Mammary epithelial cell (primary cell): ENCODE measurements at places on chromosomes 7 and 10.

DNA sequence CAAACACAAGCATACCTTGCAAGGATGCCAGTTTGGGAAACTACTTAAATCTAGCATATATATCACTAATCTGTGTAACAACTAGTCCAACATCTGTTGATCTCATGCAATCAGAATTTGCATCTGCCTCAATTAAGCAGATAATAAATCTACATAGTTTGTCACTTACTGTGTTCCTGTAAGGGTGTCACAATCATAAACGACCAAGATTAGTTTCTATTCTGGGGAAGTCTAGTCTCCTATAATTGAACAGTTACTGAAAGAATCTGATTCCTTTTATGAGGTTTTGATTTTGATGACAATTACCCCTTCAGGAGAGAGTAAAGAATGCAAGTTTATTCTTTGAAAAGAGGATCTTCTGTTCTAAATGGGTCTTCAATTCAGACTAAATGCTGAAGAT lies 85.5 kb upstream of the LRRN3 start:
- DNase-seq, result no peak

- no peak for DNase-seq
Measured at GRCh38 chr7:120898715-120899499, 41.0 kb upstream of the TSPAN12 start.

DNA sequence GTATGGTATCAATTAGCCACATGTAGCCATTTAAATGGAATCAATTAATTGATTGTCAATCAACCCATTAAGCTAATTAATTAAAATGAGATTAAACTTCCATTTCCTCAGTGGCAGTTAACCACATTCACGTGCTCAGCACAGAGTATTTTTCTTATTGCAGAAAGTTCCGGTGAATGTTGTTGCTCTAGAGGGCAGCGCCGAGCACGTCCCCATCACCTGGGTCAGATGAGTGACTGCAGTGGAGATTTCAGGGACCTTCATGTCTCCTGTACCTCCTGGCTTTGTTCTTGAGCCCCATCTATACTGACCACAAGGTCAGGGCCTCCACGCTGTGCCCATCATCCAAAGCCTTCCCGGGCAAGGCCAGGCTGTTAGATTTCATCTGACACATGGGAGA lies 168.8 kb upstream of the MKI67 start:
- DNase-seq, result no peak

- DNase-seq, result no peak
Measured at GRCh38 chr10:78937393-78937792, 131.4 kb upstream of the ZMIZ1 start.
